Glutamatergic neuron (in vitro differentiated cells): ENCODE measurements at places on chromosomes 12 and 14.

- DNase-seq, result no peak
These were observed 2.9 kb downstream of the P2RX4 start for GRCh38 chr12:121212875-121213274.

- no peak for DNase-seq
These were observed 42.0 kb downstream of the GPHB5 start for GRCh38 chr14:63276492-63277342.

DNA sequence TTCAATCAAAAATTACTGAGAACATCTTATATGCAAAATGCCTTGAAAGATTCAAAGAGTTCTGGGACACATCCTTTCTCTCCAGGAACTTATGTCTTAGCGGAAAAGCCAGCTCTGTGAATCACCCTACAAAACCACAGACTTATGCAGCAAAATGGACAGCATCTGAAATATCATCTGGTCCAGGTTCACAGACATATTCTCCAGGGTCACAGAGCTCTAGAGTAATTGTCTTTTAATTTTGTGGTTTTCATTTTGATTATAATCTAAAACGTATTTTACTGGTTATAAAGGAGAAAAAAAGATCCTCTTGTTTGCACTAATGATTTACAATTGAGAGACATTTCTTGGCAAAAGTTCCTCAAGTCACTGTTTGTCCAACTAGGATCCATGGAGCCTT, 246.2 kb downstream of the MSRB3 start:
- DNase-seq, result no peak

GRCh38 chr12:15115434-15115833, 105.8 kb downstream of the RERG start:
- no peak for DNase-seq

- no peak for DNase-seq
These were observed 31.6 kb downstream of the MOAP1 start for GRCh38 chr14:93153121-93153520.

DNA sequence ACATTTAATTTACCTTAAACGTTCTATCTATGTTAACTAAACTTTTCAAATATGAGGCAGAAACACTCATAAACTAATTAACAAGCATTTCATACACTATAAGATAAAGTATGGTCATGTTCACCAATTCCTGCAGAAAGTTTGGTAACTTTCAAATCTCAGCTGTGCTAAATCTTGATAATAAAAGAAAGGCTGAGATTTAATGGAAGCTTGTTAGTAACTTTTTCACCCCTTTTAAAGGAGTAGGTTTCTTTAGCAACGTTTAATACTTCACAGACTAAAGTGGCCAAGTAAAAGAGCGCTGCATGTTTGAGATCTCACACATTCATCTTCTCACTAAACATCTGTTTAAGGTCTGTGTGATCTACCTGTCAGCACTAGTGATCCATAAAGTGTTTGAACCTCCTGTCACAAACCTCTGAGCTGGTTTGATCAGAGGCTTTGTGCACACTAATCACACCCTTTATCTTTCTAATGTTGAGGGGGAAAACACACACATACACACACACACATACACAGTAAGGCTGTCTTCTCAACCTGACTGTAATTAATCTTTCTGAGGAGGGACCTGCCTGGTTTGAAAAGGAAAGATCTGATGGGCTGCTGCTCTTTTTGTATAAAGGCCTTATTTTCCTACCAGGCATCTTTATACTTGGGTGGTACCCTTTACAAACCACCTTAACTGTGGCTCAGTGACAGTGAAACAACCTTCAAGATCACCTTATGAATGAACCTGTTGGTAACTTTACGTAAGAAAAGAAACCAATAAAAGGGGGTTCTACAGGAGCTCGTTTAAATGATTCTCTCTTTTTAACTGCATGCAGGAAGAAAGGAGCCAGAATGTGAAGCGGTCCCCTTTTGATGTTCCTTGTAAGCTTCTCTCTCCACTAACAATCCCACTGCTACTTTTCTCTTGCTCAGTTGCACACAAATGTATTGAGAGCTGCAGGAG, 244.2 kb downstream of the SOX5 start:
- no peak for DNase-seq

DNA sequence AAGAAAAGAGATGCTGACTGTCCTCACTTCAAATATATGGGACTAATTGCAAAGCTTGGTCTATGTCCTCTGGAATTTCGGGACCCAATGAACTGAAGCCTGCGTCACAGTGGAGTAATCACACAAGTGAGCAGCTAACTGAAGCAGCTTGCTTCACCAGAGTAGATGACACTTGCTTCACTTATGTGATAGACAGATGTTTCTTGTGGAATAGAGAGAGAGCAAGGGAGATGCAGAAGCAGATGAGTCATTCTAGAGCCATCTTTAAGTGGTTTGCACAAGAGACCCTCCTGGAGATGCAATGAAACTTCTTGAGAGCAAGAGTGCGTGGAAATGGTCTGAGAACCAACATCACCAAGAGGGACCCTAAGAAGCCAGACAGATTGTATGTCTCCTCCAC, 1537.1 kb upstream of the FLRT2 start:
- no peak for DNase-seq

GRCh38 chr12:100168562-100168961, 25.9 kb upstream of the BLTP3B start:
- DNase-seq, result no peak

GRCh38 chr12:99553461-99553860, 94.1 kb upstream of the GARIN6 start:
- DNase-seq, result no peak

DNA sequence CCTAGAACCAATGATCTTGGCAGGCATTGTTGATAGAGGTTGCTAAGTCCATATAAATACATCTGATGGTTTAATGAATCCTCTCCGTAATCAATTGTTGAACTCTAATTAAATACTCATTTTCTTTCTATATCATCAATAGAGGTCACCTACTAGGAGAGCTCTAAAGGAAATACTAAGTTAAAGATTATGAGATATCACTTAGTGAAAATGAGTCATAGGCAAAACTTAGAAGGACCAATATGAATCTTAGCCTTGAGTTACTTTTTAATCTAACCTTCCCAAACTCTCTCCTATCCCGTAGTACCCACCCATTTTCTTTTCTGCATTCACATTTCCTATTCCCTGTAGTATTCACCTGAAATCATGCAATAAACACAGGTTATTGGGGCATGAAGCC, 50.2 kb downstream of the MBIP start:
- no peak for DNase-seq

DNA sequence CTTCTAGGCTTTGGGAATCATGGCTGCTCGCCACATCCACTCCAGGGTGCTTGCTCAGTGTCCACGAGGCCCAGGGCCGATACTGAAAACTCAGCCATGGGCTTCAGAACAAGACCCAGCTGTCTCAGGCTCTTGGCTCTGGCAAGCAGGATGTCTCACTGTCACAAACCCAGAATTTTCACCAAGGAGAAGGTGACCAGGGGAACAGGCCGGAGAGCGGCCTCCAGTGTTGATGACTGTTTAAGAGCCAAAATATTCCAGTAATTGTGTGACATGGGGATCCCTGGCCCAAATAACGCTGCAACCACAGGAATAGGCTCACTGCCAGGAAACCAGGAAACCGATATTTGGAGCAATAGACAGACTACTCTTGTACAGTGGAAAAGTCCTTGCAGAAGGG, 9.8 kb upstream of the SERPINA5 start:
- DNase-seq, result no peak

DNA sequence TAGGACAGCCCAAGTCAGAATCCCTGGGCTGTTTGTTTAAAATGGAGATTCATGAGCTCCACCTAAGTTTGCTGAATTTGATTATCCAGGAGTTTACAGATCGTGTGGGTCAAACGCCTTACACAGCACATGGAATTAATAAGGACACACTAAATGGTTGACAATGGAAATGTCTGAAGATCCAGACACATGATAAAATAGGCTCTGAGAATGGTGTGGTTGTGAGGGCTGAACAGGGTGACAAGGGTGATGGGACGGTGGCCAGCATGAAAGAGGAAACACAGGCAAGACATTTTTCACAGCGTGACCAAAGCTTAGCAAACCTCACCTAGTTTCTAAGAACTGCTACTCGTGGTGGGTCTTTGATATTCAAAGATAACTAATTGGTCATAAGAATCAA, 12.5 kb downstream of the VWF start:
- DNase-seq, result no peak

DNA sequence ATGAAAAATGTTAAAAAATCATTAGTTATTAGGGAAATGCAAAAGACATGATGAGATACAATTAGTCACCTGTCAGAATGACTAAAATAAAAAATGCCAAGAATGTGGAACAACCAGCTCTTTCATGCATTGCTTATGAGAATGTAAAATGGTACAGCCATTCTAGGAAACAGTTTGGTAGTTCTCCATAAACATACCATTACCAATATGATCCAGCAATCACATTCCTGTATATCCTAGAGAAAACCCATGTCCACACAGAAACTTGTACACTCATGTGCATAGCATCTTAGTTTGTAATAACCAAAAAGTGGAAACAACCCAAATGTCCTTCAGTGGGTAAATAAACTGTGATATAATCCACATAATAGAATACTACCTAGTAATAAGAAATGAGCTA, 245.7 kb downstream of the FUT8 start:
- no peak for DNase-seq

DNA sequence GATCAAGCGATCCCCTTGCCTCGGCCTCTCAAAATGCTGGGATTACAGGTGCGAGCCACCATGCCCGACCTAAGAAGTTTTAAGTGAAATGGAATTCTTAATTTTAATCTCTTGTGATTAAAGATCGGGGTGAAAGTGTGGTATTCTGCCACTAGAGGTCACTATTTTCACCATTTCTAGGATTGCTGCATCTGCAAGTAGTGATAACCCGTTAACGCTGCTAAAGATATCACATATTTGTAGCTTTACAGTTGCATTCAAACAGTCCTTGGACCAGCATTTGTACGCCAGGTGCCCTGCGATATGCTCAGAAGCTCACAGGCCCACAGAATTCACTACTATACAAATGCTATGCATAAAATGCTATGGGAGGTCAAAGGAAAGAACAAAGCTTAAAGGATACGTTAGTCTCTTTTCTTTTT, 19.3 kb downstream of the CCDC62 start:
- no peak for DNase-seq

DNA sequence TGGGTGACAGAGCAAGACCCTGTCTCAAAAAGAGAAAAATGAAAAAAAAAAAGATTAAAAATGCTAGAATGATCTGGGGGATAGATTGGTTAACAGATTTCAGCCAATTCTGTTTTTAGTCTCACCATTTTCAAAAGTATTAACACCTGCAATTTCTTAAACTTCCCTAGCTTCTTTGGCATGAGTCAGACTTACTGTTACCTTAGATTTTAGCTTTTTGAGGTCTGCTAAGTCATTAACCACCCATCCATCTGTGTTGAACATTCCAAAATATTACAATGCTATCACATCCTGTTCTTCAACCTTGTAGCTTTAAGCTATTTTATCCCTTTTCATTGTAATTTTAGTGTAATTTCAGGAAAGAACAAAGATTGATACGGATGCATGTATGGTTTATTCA, 59.3 kb downstream of the PPP1R13B start:
- DNase-seq, result no peak

GRCh38 chr12:127980585-127980984, 286.4 kb upstream of the TMEM132C start:
- no peak for DNase-seq

DNA sequence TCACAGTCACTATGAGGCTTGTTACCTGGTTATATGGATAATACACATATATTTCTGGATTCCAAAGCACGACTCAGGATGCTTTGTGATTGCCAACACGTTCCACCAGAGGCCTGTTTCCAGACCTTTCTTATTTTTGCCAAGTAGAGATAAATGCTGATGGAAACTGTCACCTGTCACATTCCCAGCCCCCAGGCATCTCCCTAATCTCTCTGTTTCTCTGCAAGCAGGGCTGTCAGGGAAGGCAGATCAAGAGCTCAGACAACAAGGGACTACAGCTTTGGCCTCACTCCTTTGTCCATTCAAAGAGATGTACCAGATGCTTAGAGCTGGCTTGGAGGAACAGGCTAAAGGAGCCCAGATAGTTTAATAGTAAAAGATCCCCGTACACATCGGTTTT, 21.8 kb upstream of the DDHD1 start:
- no peak for DNase-seq

- peak; percentile 25 for DNase-seq
These were observed 7.9 kb upstream of the TMBIM6 start for GRCh38 chr12:49733219-49734017.

DNA sequence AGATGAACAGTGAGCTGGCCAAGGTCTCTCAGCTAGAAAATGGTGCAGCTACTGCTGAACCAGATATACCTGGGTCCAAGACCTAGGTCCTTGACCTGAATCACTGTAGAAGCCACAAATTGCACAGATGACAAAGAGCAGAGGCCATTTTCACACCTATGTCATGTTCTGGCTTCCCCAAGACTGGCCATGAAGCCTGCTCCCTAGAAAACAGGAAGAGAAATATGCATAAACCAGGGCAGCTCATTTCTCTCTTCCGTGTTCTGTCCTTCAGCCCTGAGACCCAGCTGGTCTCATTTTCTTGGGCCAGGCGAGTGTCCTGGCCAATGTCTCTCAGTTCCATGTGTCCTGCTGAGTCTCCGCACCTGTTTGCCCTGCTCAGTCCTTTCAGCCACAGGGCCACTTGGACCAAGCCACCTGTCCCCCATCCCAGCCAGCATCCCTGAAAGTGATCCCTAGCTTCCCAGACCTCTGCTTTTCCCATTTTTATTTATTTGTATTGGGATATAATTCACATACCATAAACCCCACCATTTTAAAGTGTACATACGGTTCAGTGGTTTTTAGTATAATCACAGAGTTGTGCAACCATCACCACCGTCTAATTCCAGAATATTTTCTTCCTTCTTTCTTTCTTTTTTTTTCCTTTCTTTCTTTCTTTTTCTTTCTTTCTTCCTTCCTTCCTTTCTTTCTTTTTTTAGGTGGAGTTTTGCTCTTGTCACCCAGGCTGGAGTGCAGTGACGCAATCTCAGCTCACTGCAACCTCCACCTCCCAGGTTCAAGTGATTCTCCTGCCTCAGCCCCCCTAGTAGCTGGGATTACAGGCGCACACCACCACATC, 27.0 kb downstream of the P2RX7 start:
- DNase-seq, result no peak
